ENCODE measurements at places on chromosomes 12 and 14.

GRCh38 chr14:74401504-74402241 is 24.3 kb downstream of the SYNDIG1L start:
- DNase-seq, result no peak

GRCh38 chr14:65237023-65237814 is 134.9 kb upstream of the MAX start:
- no peak for DNase-seq

- DNase-seq, result no peak
Measured at GRCh38 chr14:59695198-59695597, 118.6 kb upstream of the CCDC175 start.

GRCh38 chr12:63777340-63777739 is 2.4 kb upstream of the RXYLT1 start:
- no peak for DNase-seq

- DNase-seq, result no peak
Measured at GRCh38 chr14:102344485-102344884, 18.2 kb downstream of the CINP start.

DNA sequence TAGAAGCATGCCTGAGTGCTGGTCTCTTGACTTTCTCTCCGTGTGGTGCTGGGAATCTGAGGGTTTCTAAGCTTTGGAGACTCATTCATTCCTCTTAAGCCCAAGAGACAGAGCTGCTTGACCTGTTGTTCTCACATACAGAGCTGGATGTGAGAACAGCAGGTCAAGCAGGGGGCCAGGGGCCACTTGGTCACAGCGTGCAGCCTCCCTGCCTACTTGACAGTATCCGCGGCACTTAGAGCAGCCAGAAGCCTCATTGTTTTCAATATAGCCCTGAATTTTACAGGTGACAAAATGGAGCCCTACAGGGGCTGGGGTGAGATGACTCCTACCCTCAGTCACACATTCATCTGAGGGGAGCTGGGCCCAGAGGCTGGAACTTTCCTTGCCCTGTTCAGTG is 88.9 kb downstream of the ESRRB start:
- no peak for DNase-seq

DNA sequence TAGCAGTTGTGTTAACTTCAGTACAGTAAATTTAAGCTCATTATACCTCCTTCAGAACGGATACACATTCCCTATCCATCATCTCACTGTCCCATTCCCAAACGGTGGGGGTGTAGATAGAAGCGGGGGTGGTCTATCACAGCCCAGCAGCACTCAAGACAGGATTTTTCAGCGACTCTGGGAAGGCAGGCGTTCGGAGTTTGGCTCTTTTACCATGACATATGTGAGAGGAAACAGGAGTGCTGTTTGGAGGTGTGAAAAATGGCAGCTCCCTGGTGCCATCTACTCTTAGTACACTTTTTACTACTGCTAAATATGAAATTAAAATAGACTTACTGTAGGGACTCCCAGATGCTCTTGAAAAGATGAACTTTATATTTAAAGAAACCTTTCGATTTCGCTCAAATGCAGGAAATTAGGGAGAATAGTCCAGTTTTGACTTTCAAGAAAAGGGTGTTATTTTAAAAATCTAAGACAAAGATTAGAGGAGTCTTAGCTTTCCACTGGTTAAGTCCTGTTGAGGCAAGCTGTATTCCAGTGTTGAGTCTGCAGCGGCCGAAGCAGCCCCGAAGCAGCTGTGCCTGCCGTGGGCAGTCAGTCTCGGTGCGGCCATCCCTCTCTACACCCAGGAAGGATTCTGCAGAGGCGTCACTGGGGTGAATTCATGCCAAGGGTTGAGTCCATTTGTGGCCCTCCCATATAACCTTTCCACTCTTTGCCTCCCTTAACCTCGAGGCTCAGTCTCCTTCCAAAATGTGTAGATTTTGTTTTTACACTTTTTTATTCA is 42.1 kb downstream of the KCNMB4 start:
- DNase-seq, result no peak

- DNase-seq, result peak; percentile 31
Measured at GRCh38 chr12:30989754-30990153, 63.2 kb downstream of the TSPAN11 start.

GRCh38 chr12:52498946-52499345 is 5.9 kb upstream of the KRT6A start:
- DNase-seq, result no peak

DNA sequence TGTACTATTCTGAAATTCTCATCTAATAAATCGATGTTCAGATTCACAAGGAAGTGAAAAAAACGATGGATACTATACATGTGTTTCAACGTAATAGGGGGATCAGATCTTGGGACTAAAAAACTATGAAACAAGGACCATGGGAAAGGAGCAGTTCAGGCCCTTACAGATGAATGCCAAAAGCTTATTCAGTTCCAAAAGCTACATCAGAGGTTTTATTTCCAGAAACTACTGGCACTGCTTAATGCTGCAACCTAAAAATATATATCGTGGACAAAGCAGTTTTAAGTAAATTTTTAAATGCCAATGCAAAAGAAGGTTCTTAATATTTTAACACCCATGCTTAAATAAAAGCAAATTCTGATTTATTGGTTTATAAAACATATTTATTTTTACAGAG is 38.5 kb downstream of the LRIG3 start:
- no peak for DNase-seq

DNA sequence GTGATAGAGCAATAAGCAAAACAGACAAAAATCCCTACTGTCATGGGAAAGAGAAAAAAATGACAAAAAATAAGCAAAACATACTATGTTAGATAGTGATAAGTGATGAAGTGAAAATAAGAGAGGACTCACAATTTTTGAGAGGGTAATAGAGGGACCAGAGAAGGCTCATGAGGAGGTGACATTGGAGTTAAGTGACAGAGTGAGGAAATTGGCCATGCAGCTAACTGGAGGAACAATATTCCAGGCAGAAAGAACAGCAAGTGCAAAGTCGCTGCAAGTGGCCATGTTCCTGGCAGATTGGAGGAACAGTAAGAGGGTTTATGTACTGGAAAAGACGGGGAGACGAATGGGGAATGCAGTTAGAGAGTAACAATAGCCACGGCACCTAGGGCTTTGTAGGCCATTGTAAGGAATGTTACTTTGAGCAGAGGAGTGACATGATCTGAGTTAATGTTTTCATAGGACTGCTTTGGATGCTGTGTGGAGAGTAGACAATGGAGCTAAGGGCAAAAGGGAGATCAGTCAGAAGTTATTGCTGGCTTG is 1.4 kb upstream of the SAV1 start:
- no peak for DNase-seq

GRCh38 chr12:54988402-54989054 is 4.0 kb upstream of the TESPA1 start:
- DNase-seq, result no peak
